ENCODE measurements at places on chromosomes 12 and 14. TPM values are rescaled to one million over a fixed set of nuclear protein-coding genes. Genes with fewer than 3 reads are reported as not detected.

Gene DPPA3
- total RNA-seq, result not detected

DNA sequence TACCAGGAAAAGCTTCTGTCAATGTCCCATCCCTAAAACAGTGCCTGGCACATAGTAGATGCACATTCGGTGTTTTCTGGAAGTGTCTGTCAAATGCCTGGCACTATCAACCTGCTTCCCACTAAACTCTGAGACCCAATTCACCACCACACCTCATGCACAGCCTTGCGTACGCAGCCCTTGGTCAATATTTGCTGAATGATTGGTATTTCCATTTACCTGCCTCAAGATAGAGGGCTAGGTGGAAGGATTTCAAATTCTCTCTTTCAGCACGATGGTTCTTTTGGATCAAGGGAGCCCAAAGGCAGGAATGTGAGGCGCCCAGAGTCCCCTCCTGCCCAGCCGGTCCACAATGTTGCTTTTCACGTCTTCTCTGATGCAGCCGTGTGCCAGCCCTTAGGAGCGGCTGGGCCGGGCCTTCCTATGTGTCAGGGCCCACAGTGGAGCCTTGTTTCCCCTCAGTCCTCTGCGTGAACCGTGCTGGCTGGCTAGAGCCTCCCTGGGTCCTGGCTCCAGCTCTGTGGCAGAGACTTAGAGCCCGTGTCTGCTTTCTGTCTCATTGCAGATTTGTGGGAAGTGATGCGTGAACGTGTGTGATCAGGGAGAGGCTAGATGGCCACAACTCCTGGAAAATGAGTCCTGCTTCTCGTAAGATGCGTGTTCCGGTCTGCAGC is 99.9 kb upstream of the RFLNA start:
- no peak for DNase-seq

- DNase-seq, result no peak
Measured at GRCh38 chr14:59377491-59377890, 87.7 kb downstream of the GPR135 start.

DNA sequence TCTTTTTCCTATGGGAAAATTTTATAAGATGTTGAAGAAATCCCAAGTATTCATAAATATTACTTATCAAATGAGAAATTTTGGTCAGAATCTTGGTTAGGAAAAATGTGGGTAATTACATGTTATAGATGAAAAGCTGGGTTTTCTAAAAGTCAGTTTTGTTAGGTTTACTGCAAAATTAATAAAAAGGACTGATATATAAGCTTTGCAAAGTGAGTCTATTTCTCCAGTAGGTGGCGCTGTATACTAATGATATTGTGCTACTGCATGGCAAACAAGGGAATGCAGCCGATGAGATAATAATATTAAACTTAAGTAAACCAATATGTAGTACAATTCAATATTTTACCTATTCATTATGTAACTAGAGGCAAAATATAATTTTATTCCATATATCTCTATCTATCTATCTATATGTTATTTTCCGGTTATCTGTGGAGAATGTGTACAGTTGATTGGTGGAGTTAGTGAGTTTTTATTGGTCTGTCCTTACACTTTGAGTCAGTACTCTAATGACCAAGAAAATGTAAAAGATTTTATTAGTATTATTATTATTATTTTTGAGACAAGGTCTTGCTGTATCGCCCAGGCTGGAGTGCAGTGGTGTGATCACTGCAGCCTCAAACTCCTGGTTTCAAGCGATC is 32.9 kb downstream of the MIPOL1 start:
- peak; percentile 82 for DNase-seq

DNA sequence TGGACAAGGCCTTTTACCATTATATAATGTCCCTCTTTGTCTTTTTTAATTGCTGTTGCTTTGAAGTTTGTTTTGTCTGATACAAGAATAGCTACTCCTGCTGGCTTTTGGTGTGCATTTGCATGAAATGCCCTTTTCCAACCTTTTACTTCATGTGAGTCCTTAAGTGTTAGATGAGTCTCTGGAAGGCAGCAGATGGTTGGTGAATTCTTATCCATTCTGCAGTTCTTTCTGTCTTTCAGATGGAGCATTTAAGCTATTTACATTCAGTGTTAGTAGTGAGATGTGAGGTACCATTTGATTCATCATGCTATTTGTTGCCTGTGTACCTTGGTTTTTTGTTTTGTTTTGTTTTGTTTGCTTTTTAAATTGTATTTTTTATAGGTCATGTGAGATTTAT is 208.3 kb downstream of the GPHN start:
- DNase-seq, result no peak

- DNase-seq, result peak; percentile 35
Measured at GRCh38 chr14:77139540-77140358, 1.8 kb downstream of the ZDHHC22 start.
